T-helper 2 cell (primary cell): ENCODE measurements at places on chromosomes 7 and 10.

DNA sequence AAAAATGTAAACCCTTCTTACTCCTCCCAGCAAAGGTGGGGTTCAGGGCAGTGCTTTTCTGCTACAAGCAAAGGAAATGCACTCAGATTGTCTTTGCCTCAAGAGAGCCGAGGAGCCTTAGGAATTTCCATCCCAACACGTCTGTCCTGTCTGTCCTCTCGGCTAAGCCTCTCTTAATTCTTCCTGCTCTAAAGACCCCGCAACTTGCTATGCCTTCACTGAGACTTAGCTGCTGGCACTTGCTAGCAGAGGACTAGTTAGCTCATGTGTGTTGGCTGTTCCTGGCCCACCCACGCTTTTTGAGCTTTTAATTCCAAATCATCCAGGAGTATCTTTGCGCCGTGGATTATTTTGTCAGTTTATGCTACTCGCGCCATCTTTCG, 481 bp upstream of the NPM3 start:
- no peak for DNase-seq

DNA sequence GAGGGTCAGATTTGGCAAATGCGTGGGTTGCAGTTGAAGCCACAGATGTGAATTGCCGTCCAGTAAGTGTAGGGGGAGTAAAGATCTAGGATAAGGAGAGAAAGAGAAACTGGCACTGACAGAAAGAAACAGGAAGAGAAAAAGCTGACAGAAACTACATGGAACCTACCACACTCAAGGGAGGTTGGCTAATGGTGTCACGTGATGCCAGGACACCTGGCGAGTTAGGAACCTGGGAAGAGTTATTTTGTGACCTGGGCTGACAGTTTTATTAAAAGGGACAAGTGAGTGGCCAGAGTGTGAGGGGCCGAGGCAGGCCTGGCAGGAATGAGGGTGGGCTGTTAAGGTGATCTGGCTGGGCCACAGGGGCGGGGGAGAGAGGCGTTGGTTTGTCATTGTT, 188.7 kb downstream of the ADARB2 start:
- no peak for DNase-seq

- DNase-seq: no peak
Observed at GRCh38 chr7:115603416-115603815, 427.1 kb downstream of the TFEC start.

- no peak for DNase-seq
Observed at GRCh38 chr7:102284891-102285539, 1.7 kb upstream of the SH2B2 start.

DNA sequence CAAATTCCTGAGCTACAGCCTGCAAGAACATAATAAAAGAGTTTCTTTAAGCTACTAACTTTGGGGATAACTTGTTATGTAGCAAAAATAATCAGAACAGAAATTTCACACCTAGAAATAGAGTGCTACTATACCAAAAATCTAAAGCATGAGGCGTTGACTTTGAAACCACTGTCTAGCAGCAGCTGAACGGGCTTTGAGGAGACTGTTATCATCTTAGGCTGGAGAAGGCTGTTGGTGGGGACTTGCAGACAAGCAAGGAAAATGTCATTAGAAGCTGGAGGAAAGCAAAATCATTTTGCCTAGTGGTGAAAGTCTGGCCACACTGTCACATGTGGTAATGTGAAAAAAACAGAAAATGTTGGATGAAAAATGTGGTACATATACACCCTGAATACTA, 48.4 kb upstream of the ST8SIA6 start:
- DNase-seq: no peak

DNA sequence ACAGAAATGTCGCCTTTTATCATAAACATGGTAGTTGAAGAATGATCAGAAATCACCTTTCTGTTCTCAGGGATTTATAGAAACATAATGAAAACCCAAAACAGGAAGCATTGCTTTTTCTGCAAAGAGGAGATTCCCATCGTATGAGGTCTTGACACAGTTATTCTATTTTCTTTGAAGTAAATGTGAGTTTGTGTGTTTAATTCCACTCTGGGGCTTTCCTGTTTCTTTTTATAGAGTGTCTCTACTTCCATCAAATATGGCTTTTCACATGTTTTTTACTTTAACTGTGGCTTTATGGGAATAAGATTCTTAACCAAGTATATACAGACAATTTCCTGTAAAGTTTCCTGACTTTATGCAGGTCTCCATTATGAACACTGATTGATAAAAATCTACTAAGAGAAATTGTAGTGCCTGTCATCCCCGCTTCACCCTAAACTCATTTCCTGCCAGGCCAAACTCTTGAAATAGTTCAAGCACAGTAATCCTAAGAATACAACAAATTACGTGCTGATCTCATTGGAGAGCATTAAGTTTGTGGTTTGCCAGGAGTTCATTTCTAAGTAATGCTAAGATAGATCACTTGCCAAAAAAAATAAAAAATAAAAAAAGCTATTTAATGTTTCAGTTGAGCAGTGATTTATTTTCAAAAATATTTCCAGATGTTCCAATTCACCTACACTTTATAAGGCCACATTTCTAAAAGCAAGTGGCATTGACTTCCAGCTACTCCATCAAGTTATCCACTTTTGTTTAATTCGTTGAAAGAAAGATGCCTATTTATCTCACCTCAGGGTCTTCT, 52.2 kb upstream of the SEC61G start:
- DNase-seq: no peak

- DNase-seq: no peak
Observed at GRCh38 chr7:80095545-80095944, 39.1 kb upstream of the GNAI1 start.

DNA sequence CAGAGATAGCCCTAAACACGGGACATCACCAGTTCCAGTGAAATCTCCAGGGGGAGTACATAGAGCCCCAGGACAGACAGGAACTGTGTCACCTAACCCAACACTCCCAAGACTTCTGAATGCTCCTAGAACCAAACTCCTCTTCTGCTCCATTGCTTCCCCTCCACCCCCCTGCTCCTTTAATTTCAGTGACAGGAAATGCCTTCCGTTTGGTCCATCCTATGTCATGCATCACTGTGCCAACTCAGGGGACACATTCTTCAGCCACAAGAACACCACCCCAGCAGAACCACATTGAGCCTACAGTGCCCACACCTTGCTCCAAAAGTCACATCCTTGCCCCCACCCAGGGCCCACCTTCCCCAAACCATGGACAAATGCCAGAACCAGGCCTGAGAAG, 100.5 kb downstream of the KCNMA1 start:
- no peak for DNase-seq

- no peak for DNase-seq
Observed at GRCh38 chr10:33460505-33461294, 126.2 kb upstream of the NRP1 start.

GRCh38 chr7:79787623-79788022, 334.2 kb upstream of the MAGI2 start:
- no peak for DNase-seq

- DNase-seq: no peak
Observed at GRCh38 chr10:95877881-95878280, 29.9 kb upstream of the CC2D2B start.

DNA sequence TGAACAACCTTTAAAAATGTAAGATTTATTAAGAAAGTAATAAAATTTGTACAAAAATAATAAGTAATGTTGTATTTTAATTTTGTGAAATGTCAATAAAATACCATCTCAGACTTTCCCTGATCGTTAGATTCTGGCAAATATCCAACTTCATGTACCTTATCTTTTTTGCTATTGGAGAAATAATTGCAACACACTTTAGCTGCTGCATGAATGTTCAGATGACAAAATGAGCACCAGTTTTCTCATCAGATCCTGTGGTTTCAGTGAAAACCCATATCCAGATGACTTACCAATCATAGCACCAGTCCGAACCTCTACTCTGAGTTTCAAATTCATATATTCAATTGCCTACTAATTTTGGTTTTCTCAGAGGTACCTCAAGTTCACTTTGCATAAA, 69.9 kb downstream of the CASD1 start:
- no peak for DNase-seq

DNA sequence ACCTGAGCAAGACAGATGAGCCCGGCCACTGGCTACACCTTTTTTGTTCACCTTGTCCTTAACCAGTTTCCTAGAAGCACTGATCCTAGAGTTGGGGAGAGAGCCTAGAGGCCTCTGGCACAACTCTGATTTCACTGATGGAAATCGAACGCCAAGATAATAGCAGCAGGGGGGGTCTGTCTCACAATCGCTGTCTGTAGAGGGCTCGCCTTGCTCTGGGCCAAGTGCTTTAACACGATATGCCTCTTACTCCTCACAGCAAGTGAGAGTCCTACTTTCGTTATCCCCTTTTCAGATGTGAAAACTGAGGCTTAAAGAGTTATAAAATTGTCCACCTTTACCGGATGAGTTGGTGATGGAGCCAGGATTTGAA, 472 bp downstream of the RASSF4 start:
- no peak for DNase-seq

DNA sequence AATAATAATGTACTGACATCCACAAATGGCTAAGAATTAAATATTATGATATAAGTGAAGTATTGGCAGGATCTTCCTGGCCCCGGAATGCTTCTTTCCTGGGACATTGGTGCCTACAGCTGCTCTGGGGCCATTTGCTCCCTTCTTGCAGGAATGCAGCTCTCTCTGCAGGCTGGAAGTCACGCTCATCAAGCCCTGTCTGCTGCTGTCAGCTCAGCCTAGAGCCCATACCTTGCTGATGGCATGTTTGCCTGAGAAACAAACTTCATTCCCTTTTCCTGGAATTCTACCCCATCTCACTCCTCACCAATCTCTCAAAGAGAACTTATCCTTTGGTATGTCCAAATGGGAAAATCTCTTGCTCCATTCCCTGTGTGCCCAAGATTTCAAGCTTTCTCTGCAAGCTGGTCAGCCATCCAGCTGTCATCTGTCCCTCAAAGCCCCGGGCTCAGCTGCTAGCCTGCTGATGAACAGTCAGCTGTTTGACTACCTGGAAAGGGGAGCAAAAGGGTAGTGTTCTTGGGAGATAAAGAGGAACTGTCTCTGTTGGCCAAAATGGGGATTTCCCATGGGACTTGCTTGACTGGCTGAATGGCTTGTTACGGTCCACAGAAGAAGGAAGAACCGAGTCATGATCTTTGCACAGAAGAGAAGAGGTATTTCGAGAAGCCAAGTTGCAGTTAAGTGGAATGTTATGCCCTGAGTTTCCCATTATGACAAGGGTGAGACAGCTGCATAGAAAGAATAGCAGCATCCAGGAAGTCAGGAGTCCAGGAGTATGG, 12.0 kb upstream of the RASSF4 start:
- DNase-seq: no peak

- no peak for DNase-seq
Observed at GRCh38 chr7:36013246-36014014, 139.6 kb upstream of the EEPD1 start.

DNA sequence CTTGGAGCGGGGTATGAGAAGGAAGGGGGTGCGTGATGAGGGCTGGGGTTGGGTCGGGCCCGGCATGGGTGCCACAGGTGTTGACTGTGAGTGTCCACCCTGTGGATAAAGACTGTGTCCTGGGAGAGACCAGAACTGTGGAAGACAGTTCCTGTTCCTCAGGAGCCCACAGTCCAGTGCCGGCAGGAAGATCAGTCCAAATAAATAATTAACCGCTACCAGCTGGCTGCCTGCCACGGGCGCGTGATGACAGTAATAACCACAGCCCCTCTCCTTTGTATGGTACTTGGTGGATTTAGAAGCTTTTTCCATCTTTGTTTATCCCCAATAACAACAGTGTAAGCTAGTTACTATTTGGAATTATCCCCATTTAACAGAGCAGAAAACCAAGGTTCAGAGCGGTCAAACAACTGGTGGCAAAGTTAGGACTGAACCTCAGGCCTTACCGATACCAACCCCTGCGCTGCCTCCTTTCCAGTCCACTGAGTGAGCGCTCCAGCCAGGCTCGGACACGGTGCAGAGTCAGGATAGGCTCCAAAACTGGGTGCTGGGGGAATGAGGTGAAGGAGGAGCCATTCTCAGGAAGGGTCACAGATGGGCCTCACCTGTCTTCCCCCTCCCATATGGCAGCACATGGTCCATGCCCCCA, 5.1 kb downstream of the ZMIZ1 start:
- DNase-seq: no peak

DNA sequence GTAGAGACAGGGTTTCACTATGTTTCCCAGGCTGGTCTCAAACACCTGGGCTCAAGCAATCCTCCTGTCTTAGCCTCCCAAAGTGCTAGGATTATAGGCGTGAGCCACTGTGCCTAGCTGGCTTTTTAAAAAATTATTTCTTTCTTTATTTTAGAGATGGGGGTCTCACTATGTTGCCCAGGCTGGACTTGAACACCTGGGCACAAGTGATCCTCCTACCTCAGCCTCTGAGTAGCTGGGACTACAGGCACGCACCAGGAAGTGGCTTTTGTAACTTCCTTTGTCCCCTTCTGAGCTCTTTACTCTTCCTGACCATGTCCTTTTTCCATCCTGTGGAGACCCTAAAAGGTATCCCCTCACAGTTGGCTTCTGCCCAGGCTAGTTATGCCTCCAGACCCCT, 2.1 kb upstream of the MYOZ1 start:
- DNase-seq: no peak

DNA sequence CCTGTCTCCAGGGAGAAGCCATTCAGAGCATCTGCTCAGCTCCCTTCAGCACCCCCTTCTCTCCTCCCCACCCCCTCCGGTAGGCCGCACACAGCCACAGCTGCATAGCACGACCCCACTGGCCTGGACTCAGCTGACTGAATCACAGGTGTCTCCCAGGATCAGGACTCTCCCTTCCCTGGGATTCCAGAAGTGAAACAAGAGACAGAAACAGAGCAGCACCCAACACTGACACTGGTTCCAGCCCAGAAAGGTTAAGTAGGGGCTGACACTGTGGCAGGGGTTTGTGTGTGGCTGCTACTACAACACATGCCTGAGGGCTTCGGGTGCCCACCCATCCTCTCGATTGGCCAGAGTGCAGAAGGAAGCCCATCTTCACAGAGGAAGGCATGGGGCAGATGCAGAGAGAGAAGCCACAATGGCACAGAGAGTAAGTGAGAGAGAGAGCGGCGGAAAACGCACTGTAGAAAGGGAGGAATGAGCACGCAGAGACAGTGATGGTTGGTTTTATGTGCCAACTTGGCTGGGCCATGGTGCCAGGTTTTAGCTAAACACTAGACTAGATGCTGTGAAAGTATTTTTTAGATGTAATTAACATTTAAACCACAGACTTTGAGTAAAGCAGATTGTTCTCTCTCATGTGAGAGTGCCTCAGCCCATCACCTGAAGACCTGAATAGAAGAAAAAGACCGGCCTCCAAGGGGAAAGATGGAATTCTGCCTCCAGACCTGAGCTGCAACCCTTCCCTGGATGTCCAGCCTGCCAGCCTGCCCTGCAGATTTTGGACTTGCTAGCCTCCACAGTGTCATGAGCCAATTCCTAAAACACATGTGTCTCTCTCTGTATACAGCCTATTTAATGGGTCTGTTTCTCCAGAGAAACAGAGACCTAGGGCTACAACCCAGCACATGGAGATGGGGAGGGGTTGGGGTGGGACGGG, 107.5 kb downstream of the GRB10 start:
- no peak for DNase-seq

DNA sequence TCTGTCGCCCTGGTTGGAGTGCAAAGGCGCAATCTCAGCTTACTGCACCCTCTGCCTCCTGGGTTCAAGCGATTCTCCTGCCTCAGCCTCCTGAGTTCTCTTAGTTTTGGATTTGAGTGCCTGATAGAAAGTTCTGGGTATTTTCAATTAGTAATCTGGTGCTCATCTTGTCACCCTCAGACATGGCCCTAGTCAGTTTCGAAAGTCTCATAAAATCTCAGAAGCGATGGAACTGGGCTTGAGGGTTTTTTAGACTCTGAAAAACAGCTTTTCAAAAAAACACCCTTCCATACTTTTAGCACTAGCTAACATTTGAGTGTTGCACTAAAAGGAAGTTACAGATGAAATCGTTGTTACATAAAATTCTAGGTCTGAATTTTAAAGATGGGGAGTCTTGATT, 9.4 kb upstream of the PIP4K2A start:
- no peak for DNase-seq

- no peak for DNase-seq
Observed at GRCh38 chr10:73950155-73950948, 39.4 kb downstream of the PLAU start.
